ACHN (cell line): ENCODE measurements at places on chromosomes 1 and 21.

DNA sequence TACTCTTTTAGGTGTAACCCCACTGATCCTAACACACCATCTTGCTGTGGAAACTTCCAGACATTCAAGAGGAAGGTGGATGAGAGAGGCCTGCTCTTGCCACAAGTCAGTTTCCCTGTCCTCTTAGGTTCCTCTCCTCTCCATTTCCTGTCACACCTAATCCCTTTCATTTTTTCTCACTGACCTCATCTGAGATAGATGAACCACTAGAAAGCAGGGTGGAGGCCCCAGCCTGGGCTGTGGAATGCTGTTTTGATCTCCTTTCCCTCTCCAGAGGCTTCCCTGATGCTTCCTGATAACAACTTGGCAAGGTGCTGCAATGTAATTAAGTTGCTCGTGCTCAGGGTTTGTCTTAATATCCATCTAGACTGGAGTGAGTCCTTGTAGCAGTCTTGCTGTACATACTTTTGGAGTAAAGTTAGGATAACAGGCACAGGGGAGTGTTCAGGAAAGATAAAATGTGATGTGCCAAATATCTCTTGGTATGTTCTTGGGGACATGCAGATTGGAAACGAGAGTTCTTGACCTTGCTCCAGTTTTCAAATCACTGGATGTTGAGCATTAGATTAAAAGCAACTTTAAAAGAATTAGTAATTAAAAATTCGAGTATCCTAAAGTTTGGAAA, 11.2 kb downstream of the LRRC42 start:
- DNase-seq = peak; percentile 58

GRCh38 chr1:38444311-38444710, 397.7 kb upstream of the POU3F1 start:
- DNase-seq = no peak

DNA sequence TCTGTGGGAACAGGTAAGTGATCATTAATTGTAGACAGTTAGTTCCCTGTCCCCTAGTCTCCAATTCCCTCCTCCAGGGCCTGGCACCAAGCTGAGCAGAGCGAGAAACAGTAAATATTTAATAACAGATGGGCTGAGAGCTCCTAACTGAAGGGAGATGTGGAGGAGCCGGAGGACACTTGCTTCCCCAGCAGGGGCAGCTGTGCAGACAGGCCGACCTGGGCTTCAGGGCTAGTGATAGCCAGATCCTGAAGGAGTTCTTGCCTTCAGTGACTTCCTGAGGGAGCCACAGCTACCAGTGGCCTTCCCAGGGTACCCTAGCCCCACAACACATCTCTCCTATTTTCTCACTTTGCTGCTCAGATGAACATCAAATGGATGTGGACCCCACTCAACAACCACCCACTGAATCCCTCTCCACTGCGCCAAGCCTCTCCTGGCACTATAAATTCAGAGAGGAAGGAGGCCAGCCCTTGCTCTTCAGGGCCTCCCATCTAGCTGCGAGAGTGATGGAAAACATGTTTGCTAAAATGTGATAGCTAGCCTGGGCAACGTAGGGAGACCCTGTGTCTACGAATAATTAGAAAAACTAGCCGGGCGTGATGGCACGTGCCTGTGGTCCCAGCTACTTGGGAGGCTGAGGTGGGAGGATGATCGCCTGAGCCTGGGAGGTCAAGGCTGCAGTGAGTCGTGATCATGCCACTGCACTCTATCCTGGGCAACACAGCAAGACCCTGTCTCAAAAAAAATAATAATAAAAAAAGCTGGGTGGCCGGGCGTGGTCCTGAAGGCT, 26.9 kb upstream of the SYNC start:
- no peak for DNase-seq

GRCh38 chr1:29123053-29123886, 433 bp downstream of the TMEM200B start:
- DNase-seq = peak; percentile 27

- no peak for DNase-seq
Measured at GRCh38 chr1:229012823-229013222, 258.1 kb upstream of the RAB4A start.
